A673 (cell line): ENCODE measurements at places on chromosomes 6 and 20.

DNA sequence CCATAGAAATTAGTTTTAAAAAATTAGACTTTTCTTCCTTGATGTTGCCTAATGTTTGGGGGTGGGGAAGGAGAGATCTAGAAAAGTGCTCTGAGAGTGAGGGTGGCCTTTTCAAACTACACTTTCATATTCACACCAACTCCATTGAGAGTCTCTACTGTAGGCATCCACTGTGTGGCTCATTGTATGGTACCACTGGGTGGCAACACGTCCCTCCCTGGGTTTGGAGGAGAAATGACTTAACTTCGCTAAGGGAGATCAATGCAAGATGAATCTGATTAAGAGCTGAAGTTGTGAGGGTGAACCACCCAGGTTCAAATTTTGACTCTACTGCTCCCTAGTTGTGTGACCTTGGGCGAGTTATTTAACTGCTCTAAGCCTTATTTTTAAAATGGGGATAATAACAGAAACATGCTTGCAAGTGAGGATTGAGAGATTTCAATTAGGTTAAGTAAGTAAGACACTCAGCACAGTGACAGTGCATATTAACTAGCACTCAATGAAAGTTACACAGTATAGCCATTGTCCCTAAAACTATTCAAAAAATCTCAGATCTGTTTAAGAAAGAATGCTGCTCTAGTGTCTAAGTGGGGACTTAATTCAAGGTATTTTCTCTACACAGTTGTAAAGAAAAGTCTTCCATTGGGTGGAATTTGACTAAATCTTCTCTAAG lies 193.5 kb upstream of the CNR1 start:
- no peak for DNase-seq

GRCh38 chr6:157198425-157199279 lies 124.7 kb downstream of the TMEM242 start:
- DNase-seq = peak; percentile 32

DNA sequence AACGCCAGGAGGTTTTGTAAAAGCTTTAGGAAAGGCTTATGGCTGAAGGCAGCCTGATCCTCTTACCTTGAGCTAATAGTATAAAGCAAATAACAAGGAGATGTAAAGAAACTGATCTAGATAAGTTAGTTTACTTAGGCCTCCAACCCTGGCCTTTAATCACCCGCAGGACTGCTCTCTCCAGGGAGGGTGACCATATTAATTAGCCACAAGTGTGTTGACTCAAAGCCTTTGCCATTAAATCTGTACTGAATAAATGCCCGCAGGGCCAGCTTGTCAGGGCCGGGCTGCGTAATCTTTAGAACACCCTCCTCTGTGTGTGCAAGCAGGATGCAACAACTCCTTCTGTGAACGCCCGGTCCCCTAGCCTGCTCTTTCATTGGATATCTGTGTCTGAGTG lies 6.1 kb upstream of the PRSS16 start:
- no peak for DNase-seq

DNA sequence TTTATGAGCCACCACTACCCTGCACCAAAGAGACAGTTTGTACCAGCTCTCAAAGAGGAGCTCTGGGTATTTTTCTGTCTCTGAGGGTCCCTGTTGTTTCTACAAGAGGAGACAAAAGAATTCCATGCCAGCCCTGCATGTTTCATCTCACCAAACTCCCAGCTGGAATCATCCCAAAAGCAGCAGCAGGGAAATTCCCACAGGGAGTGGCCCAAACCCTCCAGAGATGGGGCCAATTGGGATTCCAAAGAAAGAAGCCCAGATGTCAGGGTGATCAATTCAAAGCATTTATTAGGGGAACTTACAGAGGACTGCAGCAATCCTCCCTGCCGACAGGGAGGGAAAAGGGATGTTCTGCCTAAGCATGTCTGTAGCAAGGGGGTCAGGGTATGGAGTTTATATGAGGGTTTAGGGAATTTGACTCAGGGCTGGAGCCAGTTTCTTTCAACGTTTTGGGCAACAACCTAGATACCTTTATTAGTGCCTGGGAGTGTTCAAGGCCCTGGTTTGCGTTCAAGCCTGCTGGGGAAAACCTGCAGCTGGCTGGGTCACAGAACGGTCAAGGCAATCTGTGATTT lies 47.2 kb downstream of the MUC22 start:
- peak; percentile 24 for DNase-seq

- DNase-seq = no peak
Measured at GRCh38 chr6:105909106-105909505, 177.0 kb upstream of the PRDM1 start.

DNA sequence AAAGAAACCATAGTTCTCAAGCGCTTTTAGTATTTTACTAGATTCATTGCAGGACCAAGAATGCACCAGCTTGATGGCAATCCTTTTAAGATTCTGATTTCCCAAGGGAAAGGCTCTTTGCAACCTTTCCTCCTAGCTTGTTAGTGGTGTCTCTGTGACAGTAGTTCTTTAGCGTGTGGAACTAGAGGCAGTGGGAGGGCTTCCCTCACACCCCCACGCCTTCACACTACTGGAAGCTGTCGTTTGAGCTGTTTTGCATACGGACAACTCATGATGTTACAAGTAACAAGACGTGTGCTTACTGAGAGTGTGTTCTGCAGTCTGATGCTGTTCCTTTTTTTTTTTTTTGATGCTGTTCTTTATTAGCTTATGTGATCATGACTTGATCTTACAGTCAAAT lies 34.1 kb downstream of the EYA4 start:
- DNase-seq = peak; percentile 42

DNA sequence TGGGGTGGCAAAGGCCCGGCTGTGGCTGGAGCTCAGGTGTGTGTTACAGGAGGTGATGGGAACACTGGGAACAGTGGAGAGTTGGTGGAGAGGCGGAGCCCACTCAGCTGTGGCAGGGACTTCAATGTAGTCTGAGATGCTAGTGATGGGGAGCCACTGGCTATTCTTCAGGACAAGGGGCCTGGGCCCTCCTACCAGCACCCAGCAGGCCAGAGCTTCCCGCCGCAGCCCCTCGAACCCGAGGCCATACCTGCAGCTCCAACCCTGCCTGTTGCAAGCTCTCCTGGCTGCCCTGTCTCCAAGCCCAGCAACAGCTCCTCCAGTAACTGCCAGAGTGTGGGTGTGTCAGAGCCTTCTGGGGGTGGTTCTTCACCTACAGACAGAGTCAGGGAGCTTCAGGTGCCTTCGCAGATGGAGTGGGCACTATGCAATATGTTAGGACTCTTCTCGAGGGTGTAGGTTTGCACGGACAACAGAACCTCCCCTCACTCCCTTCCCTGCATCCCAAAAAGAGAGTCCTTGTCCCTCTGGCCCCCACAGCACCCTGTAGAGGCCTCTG lies 146.2 kb upstream of the MLN start:
- DNase-seq = no peak

DNA sequence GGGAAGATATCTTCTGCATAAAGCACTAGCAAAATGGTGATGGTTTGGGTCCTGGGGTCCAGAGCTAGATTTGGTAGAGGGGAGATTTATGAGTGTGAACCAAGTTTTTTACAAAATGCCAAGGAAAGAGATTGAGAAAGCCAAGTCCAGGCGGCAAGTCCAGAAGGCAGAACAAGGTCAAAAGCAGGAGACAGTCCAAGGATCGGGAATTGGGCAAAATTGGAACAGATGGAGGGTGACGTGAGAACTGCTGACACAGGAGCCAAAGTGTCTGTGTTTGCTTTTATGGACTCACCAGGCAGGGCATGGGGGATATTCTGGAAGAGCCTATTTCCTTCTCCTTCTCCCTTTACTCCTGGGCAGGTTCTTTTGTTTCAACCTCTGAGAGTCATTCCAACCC lies 4.1 kb downstream of the NHLRC1 start:
- no peak for DNase-seq

- DNase-seq = no peak
Measured at GRCh38 chr6:706146-706545, 13.2 kb upstream of the EXOC2 start.

DNA sequence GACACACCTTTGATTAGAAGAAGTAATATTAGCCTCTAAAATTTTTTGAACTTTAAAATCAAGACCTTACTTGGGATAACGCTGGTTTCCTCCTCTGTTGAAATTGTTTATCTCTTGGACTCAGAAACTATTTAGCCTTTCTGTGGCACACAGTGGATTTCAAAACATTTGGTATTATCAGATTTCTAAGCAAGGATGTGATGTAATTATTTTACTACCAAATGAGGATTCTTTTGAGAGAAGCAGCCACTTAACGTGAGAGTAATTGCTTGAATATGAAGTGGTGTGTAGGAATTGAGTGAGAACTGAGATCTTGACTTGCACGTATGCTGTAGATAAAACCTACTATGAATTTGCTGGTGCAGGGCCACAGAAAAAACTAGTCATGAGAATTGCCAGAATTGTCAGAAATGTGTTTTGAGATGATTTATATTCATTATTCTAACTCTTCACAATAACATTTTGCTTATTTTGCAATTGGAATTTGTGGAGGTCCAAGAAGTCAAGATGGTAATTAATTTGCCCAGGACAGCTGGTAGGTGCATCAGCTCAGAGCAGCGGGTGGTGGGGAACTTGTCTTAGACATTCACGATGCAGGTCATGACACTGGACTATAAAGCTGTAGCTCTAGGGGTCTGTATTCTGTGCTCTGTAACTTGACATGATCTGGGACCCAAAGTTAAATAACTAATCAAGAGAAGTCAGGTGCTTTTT lies 53.4 kb downstream of the AKAP12 start:
- no peak for DNase-seq

DNA sequence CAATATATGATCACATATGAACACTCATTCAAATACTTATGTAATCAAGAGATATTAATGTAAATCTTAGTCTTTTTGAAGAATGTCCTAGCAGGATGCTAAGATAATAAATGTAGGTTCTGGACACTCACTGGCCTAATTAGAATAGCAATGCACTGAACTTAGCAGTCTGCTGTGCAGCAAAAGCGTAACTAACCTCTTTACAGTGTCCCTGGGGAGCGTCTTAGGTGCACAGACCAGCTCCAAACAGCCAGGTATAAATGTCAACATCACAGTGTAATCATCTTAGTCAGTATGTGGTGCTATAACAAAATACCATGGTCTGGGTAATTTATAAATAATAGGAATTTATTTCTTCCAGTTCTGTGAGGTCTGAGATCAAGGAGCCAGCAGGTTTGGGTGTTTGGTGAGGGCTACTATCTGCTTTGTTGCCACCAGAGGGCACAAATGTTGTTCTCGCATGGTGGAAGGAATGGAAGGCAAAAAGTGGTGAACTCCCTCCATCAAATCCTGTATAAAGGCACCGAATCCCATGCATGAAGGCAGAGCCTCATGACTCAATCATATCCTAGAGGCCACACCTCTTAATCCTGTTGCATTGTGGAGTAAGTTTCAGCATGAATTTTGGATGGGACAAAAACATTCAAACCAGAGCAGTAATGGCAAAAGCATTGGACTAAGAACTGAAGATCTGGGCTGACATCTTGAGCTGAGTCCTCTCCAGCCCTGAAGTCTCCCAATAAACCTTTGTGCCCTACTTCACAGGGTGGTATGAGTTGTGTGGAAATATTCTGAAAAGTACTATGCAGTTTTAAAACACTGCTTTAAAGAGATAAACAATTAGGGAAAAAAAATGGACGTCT lies 41.8 kb upstream of the FOXO3 start:
- peak; percentile 61 for DNase-seq

DNA sequence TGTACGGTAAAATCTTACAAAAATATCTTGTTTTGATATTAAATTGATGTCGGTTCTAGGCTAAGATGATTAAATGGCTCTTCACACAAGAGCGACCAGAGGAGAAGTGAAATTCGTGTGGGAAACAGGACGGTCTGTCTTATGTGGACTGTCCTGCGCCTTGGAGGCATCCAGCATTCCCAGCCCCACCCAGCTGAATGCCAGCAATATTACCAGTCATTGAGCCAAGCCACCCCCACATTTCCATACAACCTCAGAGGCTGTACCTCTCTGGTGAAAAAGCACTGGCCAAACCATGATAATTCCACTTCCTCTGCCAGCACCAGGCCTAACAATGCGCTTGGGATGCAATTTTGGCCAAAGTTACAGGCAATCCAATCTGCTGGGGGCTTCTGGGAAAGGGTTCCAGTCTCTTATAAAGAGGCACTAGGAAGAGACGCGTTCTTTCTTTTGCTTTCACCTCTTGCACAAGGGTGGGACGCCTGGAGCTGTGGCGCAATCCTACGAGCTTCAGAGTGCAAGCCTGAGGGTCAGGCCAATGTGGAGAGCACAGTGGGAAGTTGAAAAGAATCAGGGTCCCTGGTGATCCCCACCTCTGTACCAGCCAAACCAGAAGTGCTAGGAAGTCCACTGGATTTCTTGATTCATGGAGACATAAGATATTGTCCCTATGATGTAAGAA lies 213.1 kb downstream of the PREX1 start:
- no peak for DNase-seq

- DNase-seq = peak; percentile 65
Measured at GRCh38 chr6:23414051-23414445, 712.0 kb upstream of the NRSN1 start.
